ENCODE measurements at places on chromosomes 12 and 14.
A peak's percentile ranks its signal among the peaks of the same experiment; 100 is the strongest.

DNA sequence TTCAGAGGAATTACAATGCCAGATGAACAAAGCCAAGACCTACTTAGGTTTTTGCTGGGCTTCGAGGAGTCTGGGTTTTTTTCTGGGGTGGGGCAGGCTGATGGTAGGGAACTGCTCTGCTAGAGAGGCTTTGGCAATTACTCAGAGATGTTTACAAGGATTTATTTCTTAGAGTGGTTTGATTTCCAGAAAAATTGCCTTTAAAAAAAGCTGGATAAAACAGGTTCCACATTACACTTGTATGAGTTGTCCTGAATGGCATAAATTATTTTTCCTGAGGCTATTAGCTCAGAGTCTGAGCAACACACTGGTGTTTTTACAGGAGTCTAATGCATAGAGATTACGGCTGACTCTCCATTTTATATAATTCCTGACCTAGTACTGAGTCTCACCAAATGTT lies 118.5 kb upstream of the FRMD6 start:
- DNase-seq: no peak

DNA sequence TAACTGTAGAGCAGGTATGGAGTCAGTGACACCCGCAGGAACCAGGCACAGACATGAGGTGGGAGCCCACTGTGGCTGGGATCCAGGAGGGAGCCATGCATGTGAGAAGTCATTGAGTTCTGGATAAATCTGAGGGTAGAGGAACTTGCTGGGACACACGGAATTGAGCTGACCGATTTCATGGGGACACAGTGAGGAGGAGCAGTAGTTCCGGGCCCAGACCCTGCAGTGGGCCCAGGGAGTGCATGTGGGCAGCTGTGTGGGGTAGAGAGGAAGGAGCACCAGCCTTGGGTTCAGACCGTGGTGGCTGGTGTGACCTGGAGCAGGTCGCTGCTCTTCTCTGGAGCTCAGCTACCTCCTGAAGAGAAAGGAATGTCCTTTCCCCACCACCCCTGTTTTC lies 8.4 kb downstream of the SERPINA3 start:
- DNase-seq: no peak

GRCh38 chr12:107331912-107332311 lies 238.6 kb upstream of the CRY1 start:
- DNase-seq: no peak

GRCh38 chr12:119683816-119684215 lies 15.9 kb downstream of the PRKAB1 start:
- no peak for DNase-seq

- no peak for DNase-seq
Measured at GRCh38 chr12:17763366-17763765, 326.6 kb downstream of the RERGL start.

DNA sequence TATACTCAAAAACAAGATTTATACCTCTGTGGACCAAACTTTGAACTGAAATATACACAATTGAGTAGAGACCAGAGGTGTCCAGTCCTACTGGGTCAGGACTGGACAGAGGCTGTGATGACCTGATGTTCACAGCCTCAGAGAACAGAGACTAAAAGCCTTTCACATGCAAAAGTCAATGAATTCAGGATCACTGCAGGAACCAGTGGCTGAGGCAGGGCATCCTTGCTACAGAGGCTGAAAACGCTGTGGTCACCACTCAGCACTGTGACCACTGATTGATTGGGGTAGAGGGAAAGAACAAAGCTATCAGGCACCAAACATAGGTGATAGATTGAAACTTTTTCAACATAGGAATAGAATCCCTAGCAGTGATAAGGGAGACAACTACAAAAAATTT lies 25.1 kb downstream of the GRIP1 start:
- no peak for DNase-seq

DNA sequence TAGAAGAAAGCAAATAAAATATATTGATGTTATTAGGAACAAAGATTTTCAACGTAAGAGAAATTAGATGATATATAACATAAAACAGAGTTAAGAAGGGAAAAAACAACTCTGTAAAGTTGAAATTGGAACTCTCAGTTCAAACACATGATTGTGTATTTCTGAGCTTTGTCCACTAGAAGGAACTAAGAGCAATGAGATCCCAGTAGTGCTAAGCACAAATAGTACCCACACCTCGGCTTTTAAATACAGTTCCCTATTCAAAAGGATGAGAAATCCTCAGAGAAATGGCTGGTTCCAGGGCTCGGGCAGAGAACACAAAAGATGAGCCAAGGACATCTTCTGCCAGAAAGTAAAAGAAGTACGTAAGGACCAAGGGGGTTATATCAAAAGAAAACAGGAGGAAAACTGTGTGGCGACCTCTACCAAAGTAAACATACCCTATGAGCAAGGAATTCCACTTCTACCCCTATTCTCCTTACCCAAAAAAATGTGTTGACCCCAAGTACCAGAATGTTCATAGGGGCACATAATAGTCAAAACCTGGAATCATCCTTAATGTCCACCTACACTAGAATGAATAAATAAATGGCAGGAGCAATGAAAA lies 96.6 kb downstream of the SPTSSA start:
- DNase-seq: peak; percentile 26
